Natural killer cell treated with Interleukin-12 subunit alpha and Interleukin-12 subunit beta and Interleukin-15 and Interleukin-18, amount 100 ng/mL, for 72 hours (primary cell): ENCODE measurements at places on chromosomes 3 and 15. TPM values are rescaled to one million over a fixed set of nuclear protein-coding genes. Genes with fewer than 3 reads are reported as not detected.

DNA sequence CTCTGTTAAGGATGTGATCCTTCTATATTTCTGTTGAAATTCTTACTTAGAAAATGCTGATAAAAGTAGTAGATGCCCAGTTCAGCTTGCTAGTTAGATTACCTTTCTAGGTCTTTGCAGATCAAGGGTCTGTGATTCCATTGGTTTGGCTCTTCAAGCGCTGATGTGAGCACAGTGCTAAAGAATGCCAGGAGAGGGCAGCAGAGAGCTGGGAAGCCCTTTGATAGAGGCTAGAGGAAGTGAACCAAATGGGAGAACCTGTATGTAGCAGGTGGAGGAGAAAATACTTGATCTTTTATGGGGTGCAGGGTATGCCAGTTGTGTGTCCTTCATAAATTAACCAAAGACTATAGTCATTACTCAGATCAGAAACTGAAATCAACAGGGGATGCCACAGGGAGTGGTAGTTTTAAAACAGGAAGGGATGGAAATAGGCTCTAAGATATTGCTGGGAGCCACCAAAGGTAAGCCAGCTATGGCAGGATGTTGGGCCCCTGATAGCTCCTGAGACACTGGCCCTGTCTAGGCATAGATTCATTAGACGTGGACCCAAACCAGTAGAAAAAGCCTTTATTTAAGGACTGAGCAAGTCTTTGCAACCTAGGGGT lies 677.4 kb downstream of the SQOR start:
- DNase-seq = peak; percentile 65

DNA sequence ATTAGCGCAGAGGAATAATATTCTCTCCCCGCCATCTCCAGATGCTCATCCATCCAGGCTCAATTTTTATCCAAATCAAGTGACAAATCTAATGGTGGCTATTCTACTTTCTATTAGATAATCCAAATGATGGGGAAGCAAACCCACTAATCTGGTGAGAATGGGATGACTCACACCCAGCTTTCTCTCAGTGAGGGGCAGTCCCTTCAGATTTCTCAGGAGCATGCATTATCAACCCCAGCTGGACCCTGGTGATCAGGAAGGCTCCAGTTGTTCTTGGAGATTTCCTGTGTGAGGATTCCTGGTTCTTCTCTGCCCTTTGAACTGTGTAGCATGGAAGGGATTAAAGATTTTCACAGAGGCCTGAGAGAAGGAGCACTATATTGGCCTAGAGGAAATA lies 358.0 kb downstream of the WDR72 start:
- DNase-seq = no peak

GRCh38 chr3:178749471-178749870 lies 213.2 kb downstream of the KCNMB2 start:
- no peak for DNase-seq

DNA sequence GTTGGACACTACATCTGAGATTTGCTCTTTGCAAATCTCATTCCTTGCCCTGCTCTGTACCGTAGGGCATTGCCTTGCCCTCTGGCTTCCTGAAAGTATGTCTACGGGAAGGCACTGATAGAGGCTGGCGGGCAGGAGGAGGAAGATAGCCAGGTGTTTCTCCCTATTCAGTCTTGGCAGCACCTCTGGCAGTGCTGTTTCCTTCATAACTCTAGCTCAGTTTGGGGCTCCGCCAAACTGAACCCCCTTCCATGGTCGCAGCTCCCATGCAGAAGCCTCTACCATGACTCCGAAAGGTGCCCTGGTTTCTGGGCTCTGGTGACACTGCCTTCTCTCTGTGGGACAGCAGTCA lies 122.3 kb upstream of the PRR20G start:
- DNase-seq = no peak

DNA sequence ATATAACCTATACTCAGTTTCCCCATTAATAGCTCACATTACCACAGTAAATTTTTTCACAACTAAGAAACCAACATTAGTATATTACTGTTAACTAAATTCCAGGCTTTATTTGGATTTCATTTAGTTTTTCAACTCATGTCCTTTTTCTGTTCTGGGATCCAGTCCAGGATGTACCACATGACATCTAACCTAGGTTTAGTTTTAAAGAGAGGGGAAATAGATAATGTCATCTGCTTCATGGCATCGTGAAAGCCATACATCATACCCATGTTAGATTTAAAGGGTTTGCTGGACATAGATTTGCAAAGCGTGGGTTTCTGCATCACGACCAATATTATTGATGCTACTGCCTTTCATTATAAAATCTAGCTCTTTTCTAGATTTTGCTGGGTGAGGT lies 33.2 kb upstream of the RPP14 start:
- no peak for DNase-seq

GRCh38 chr3:30203301-30203700 lies 403.1 kb upstream of the TGFBR2 start:
- no peak for DNase-seq

- no peak for DNase-seq
Observed at GRCh38 chr3:52076896-52077780, 20.8 kb upstream of the DUSP7 start.

DNA sequence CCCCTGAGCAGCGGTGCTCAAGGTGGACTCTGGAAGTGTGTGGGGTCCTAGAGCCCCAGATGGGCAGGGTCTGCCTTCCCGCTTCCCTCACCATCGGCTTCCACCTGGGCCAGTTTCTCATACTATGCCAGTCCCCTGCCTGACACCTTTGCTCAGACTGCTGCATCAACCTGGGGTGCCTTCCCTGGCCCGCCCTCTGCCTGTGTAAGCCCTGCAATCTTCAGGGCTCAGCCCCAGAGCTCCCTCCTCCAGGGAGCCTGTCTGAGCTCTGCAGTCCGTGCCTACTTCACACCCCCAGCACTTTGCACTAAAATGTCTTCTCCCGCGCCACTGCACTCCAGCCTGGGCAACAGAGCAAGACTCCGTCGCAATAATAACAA lies 13.1 kb downstream of the CSK start:
- no peak for DNase-seq

DNA sequence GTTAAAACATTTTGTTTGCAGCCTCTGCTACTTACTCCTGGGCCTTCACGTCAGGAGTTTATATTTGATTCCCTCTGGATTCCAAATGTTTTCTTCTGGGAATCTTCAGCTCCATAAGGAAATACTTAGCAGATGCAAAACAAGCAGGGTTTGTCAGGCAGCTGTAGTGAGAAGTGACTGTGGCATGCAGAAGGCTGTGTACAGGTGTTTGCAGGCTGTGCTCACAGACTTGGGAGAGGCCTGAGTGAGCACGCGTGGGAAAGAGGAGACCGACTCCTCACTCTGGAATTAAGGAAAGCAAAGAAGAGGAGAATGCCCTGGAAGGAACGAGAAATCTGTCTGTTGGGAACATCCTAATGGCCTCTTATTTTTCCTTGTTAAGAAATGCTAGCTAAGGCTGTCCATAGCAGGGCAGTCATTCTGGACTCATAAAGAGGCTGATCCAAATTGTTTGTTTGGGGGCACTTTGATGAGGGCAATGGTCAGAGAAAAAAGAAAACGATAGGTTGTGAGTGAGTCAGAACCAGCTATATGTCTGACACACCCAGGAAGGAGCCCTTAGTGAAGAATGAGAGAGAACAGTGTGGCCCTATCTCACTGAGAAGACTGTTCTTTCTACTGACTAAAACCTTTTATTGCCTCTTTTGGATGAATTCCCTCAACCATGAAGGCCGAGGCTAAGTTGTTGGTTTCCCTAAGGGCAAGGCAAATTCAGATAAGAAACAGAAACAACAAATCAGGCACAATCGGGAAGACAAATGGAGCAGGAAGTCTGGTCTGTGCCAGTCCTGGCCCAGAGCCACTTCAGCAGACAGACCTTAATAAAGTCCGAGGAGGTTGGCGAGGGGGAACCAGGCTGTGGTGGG lies 82.6 kb downstream of the TGFBR2 start:
- no peak for DNase-seq

GRCh38 chr3:33911525-33912322 lies 113.3 kb downstream of the PDCD6IP start:
- no peak for DNase-seq

DNA sequence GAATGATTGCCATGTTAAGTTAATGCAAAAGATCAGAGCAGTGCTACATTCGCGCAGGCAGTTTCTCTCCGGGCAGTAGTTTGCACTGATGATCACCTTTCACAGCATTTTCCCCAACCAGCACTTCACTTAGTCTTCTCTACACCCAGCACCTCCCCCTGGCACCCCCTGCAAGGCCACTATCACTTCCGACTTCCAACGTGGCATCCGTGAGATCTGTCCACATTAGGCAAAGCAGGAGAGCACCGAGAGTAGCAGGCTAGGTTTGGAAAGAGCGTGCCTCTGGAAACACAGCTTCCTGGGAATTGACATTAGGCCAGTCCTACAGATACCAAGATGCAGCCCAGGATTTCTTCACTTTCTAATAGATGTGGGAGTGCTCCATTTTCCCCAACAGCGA lies 180.2 kb upstream of the CDIN1 start:
- DNase-seq = no peak

DNA sequence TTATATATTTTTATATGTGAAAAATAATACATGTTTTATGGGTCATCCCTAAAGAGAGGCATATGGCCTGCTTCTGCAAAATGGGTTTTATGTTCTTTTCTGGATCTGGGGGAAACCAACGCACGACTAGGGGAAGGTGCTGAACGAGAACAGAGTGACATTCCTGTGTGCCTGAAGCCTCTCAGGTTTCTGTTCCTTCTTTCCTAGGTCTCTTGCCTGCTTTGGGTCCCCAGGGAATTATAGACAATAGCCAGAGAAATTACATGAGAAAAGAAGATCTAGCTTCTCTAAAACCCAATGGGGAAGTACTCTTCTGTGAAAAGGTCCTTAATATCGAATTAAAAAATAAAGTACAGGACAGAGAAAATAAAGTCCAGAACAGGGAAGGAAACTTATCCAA lies 66.5 kb downstream of the IGSF11 start:
- DNase-seq = no peak

DNA sequence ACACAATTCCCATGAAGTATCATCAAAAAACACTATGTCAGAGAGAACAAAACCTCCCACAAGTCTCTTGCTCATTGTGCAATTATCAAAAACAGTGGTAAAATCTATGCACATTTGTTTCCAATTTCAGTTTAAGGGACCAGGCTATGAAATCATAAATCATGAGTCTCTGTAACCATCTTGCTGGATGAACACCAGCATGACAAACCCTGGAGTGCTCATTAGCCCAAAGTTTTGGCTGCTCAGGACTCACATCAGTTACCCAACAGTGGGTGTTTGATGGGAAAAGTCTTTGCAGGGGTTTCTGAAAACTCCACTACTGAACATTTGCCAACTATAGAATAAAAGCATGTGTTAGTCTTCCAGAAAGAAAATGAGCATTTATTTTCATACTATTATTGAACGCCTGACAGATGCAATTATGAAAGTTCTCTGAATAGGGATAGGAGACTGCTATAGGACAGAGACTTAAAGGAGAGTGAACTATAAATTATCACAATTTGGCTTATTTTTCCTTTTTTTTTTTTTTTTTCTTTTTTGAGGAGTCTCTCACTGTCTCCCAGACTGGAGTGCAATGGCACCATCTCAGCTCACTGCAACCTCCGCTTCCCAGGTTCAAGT lies 240.8 kb upstream of the KCNMB2 start:
- no peak for DNase-seq

DNA sequence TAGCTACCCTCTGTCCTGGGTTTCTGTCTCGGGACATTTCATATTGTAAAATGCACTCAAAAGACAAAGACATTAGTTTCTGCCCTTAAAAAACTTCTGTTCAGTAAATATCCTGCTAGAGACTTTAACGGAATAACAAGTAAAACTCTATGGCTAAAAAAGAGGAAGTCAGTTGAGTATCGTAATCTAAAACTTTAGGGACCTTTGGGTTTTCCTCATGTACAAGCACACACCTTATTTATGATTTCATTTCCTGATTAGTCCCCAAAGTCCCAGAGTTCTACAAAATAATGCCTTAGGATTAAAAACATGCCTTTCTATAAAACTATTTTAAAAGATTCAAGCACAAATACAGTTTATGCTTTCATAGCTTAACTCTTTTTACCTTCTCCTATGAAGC lies 585.9 kb downstream of the UNC13C start:
- no peak for DNase-seq

MNS1 gene
- total RNA-seq = 0.47 TPM

DLEC1 gene
- total RNA-seq = 0.25 TPM

PRICKLE2 gene
- 0.59 TPM for total RNA-seq

SI gene
- not detected for total RNA-seq

HRG gene
- not detected for total RNA-seq

CCRL2 gene
- 6.2 TPM for total RNA-seq

PCLAF gene
- 90.0 TPM for total RNA-seq

LRRC15 gene
- not detected for total RNA-seq
